Hematopoietic multipotent progenitor cell treated with erythropoietin and hydrocortisone succinate and interleukin-3 and kit ligand, for 15 days (in vitro differentiated cells): ENCODE measurements at places on chromosomes 12 and 14.

DNA sequence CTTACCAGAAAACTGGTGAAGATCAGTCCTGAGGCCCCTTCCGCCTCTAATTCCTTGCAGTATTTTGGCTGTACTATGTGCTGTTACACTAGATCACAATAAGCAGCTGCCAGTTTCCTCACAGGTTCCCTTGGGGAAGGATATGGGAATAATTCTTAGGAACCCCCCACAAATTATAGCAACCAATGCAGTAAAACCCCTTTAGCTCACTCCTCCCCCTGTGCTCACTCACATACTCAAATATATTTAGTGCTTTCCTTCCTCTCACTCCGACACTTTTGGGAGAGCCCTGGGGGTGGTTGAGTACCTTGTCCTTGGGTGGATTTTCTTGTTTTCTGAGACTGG lies 162.7 kb downstream of the ETV6 start:
- no peak for DNase-seq

DNA sequence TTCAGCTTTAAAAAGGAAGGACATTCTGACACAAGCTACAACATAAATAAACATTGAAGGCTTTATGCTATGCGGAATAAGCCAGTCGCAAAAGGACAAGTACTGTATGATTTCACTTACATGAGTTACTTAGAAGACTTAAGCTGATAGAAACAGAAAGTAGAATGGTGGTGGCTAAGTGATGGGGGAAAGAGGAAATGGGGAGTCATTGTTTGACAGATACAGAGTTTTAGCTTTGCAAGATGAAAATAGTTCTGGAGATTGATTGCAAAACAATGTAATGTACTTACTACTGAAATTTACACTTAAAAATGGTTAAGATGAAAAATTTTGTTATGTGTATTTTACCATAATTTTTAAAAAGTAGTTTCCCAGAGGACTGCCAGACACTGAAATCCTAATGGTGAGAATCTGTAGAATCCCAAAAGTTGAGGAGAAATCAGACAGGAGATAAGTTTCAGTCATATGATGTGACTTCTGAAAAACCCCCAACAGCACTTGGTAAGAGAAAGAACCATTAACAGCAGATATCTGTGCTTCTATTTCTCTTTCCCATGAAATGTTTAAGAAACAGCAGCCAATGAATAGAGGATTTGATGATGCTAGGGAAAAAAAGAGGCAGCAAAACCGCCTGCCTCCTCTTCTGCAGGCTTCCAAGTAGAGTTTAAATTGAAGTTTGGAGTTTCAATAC lies 16.6 kb upstream of the CLEC2A start:
- DNase-seq = no peak

GRCh38 chr14:99401211-99401610 lies 79.4 kb downstream of the SETD3 start:
- DNase-seq = no peak

DNA sequence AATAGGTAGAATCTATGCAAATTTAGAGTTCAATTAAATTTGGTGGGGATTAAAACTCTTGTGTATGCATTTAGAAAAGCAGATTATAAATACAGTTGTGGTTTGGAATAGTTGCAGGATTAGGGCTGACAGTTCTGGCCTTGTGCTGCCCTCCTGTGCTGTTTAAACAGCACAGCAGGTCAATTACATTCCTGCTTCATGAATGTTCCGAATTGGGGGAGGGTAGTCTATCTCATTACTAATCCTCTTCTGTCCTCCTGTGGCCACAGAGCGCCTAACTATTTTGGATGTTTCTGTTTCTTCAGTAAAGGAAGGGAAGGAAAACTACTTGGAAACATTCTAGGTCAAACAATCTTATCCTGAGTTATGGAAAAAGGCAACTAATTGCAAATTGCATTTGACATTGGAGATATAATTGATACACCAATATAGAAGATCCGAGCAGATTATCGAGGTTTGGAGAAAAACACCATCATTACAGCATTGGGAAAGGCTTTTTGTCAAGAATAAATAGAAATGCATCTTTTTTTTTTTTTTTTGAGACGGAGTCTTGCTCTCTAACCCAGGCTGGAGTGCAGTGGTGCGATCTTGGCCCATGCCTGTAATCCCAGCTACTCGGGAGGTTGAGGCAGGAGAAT lies 8.7 kb upstream of the GPR19 start:
- DNase-seq = peak; percentile 77

DNA sequence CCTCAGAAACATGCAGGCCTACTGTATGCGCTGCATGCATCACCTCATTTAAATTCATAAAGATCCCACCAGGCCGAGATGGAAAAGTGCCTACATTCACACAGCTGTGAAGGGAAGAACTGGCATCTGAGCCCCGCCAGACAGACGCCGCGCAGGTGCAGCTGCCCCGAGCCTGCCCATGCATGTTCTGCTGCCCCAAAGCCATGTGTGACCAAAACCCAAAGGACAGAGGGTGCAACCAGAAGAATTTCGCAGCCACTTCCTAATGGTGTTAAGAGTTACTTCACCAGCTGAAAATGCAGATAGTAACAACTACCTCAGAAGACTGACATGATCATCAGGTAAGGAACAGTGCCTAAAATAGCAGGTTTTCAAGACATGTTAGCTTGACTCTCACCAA lies 13.5 kb upstream of the KRT8 start:
- DNase-seq = no peak

- DNase-seq = no peak
Measured at GRCh38 chr12:131217024-131217586, 263.4 kb downstream of the ADGRD1 start.

DNA sequence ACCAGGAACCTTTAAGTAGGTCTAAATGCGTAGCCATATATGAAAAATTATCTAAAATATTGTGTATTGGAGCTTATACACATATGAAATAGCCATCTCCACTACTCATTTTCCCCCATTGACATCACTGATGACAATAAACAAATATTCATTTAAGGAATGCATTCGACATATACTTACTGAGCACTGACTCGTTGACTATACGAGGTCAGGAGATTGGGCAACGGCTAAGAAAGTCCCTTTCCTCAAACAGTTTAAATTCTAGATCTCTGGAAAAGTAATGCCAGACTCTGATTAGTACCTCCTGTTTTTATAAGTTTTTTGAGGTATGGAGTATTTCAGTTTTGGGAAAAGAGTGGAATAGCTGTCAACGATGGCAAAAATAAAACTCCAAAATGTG lies 139.4 kb upstream of the DIO2 start:
- no peak for DNase-seq

- no peak for DNase-seq
Measured at GRCh38 chr12:71295953-71296352, 138.2 kb upstream of the TSPAN8 start.

DNA sequence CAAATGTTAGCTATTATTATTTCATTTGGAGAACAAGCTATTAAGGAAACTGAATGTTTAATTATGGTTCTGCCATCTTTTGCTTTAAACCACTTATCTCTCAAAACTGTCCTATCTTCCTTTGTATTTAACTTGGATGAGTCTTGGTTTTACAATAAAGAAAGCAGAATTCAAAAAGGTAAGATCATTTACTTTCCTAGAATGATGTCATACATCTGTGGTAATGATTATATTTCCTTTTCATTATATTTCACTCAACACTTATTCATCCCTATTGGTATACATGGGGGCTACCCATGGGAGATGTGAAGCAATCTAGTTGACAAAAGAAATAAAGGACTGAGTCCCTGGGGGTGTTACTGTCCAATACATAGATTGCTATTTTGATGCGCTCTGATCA lies 456.7 kb downstream of the ZFP36L1 start:
- DNase-seq = no peak

GRCh38 chr12:32918890-32919801 lies 22.6 kb upstream of the PKP2 start:
- DNase-seq = no peak

- no peak for DNase-seq
Measured at GRCh38 chr14:86999036-86999435, 993.9 kb downstream of the GALC start.

- no peak for DNase-seq
Measured at GRCh38 chr14:104585966-104586697, 6.6 kb downstream of the C14orf180 start.

- DNase-seq = no peak
Measured at GRCh38 chr12:31026202-31026601, 47.5 kb upstream of the DDX11 start.

- no peak for DNase-seq
Measured at GRCh38 chr12:126734710-126735109, 1532.3 kb upstream of the TMEM132C start.

DNA sequence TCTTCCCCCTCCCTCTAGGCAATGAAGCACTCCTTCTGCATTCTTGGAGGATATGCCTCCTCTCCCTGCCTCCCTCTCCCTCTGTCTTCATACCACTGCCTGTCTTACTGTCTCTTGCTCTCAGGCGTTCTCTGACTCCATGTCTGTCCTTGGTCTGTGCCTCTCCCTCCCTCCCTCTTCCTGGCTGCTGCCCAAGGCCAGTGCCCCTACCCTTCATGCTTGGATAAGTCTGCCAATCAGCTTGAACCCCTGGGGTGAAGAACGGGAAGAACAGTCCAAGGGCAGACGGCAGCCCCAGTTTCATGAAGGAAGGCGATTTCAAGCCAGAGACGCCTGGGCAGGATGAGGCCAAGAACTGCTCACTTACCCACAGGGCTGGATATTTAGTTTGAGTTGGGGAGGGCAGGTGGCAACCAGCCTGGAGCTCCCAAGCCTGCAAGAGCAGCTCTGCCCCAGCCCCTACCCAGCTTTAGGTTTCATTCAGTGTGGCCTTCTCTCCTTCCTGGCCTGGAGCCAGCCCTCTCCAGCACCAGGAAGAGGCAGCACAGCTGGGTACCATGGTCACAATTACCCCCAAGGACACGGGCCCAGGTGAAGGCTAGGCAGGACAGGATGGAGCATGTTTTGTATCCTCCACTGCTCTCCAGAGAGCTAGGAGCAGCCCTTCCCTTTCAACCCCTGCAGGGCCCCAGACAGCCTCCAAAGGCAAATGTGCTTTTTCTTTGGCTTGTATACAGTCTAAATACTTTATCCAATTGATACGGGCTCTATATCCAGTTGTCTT lies 35.8 kb upstream of the LTBP2 start:
- no peak for DNase-seq

DNA sequence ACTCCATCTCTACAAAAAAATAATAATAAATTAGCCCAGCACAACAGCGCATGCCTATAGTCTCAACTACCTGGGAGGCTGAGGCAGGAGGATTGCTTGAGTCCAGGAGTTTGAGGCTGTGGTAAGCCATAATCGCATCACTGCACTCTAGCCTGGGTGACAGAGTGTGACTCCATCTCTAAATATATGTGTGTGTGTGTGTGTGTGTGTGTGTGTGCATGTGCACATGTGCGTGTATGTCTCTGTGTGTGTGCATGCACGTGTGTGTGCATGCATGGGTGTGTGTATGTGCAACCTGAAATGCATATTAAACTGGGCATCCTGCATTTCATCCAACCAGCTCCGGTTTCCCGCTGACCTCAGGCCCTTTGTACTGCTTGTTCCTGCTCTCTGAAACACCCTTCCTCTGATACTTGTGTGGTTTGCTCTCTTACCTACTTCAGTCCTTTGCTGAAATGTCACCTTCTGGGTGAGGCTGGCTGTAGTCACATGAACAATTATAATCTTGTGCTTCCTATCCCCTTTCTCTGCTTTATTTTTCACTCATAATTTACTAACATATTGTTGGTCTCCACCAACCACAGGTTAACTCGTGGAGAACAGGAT lies 46.9 kb downstream of the PHLDA1 start:
- no peak for DNase-seq

DNA sequence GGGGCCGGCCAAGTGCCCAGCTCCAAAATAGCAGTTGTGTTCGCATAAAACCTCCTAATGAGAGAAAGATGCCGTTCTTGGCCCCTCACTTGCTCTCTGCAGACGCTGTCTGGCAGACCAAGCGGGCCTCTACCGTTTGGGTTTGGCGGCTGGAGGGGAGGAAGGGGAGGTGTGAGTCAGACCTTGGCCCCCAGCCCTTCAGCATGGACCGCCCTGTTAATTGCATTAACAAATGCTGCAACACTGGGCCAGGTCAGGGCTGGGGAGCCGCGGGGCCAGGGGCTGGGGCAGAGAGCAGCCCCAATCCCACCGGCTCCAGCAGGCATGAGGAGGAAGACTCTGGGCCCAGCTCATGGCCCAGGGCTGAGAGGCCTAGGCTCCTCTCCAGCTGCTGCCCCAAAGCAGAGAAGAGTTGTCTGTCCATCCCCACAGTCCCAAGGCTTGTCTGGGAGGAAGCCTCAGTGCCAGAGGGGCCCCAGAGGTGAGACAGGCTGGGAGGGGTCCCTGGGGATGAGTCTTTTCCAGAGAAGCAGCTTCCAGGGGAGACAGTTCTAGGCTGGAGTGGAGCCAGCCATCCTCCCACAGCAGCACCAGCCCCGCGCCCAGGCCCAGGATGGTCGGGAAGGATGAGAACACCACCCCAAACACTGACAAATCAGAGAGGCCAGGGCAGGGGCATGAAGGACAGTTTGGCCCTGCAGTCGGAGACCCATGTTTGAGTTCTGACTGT lies 16.9 kb downstream of the LTBP2 start:
- DNase-seq = no peak

DNA sequence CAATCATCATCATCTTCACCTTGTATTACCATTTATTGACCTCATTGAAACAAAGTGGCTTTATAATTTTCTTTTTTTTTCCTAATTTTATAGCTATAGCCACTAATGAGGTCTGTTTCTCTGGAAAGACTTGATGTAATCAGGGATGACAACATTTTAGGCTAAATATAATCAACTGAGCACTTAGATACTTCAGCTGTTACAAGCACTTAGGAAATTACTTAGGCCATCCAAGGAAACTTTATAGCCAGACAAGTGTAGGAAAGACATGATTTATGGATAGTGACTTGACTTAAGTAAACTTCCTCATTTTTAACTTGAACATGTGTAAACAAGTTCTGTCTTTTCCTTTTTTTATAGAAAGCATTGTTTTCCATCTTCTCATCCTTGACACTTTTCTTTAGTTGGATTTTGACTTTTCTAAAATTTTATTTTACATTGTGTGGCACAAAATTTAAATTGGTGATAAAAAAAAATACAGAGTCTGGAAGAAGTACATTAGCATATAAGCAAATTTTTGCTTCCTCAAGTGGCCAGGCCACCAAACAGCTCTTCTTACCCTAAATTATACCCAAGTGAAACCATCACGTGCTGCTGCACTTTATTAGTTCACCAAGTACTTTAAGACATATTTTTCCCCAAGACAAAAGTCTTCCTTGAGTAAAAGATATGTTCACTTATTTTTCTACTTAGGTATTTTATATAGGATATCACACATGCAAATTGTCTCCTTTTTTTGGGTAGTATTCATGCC lies 15.1 kb downstream of the CPNE8 start:
- no peak for DNase-seq

DNA sequence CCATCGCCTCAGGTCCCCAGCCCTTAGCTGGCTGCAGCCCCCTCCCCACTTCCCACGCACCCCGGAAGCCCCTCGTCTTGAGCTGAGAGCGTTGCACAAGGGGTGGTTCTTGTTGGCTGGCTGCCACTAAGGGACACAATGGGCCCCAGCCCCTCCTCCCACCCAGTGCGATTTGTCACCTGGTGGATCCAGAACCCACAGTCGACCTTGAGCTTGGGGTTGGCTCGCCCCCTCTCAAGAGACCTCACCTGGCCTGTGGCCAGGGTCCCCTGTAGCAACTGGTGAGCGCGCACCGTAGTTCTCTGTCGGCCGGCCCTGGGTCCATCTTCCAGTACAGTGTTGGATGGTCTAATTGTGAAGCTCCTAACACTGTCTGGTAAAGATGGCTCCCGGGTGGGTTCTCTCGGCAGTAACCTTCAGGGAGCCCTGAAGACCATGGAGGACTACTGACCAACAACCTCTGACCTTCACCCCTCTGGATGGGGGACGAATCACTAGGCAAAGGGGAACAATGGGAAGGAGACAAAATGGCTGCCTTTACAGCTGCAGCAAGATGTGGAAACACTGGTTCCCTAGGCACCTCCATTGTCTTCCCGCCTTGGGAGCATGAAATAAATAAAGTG lies 6.6 kb downstream of the PHB2 start:
- DNase-seq = no peak
